ENCODE measurements at places on chromosomes 5 and 9. TPM values are rescaled to one million over a fixed set of nuclear protein-coding genes. Genes with fewer than 3 reads are reported as not detected.

Gene SPINK4
- total RNA-seq = not detected

Gene ANKRD55
- total RNA-seq = not detected

Gene C9orf43
- 1.9 TPM for total RNA-seq

Gene CCDC171
- total RNA-seq = 2.2 TPM

Gene SLC6A18
- not detected for total RNA-seq

Gene C5orf52
- total RNA-seq = not detected

Gene ANKRD31
- 0.33 TPM for total RNA-seq

Gene GRAMD2B
- total RNA-seq = 50.2 TPM

Gene PCDHGA10
- total RNA-seq = 7.8 TPM

Gene FOXD4
- not detected for total RNA-seq

Gene TMEM215
- not detected for total RNA-seq

Gene GRM6
- total RNA-seq = not detected

Gene TXNDC8
- total RNA-seq = not detected

DNA sequence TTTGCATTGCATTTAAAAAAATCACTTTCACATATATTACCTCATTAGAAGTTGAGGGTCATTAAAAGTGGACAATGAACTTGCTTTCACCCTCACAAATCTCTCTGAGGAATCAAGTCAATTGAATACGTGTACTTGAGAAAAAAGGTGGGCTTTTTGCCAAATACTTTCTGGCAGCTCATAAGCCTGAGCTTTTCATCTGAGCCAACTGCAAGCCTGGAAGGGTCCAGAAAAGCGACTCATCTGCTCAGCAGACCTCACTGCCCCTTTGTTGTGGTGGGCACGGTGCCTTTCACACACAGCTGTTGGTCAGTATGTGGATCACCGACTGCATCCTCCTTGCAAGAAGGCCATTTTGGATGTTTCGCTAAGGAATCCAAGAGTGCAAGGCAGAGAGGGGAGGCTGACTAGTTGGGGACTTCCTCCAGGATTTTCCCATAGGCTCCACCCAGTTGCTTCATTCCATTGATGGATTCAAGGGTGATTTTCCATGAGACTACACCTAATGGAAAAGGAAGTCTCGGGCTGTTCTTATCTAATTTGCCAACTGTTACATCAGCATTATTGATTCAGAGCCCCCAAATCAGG, 564.7 kb downstream of the PDE4D start:
- DNase-seq = peak; percentile 25

GRCh38 chr5:172943283-172943841, 15.9 kb upstream of the RPL26L1 start:
- DNase-seq = no peak

GRCh38 chr5:38600329-38601045, 44.0 kb upstream of the LIFR start:
- DNase-seq = peak; percentile 22

GRCh38 chr5:170903075-170903474, 41.3 kb downstream of the RANBP17 start:
- DNase-seq = no peak

DNA sequence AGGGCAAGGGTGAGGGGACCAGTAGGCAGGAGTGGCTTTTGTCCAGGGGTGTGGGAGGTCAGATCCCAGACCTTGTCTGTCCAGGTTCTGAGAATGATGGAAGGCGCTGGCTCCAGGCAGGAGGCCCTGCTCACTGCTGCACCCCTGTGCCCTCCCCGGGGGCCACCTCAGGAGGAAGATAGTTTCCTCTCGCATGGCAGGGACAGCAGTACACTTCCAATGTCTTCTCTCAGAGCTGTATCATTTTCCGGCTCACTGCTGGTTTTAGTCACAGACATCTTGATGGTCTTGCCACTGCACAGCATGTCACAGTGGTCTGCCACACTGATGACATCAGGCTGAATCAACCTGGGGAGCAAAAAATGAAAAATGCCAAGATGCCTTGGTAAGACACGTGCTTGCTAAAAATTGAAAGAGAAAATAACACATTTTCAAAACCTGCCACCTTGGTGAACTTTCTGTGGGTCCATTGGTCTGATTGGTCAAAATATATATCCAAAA, 3.3 kb upstream of the SLC6A3 start:
- DNase-seq = no peak

- no peak for DNase-seq
These were observed 30.0 kb upstream of the LPCAT1 start for GRCh38 chr5:1553539-1554409.

GRCh38 chr5:36073595-36074216, 7.0 kb upstream of the UGT3A2 start:
- no peak for DNase-seq

DNA sequence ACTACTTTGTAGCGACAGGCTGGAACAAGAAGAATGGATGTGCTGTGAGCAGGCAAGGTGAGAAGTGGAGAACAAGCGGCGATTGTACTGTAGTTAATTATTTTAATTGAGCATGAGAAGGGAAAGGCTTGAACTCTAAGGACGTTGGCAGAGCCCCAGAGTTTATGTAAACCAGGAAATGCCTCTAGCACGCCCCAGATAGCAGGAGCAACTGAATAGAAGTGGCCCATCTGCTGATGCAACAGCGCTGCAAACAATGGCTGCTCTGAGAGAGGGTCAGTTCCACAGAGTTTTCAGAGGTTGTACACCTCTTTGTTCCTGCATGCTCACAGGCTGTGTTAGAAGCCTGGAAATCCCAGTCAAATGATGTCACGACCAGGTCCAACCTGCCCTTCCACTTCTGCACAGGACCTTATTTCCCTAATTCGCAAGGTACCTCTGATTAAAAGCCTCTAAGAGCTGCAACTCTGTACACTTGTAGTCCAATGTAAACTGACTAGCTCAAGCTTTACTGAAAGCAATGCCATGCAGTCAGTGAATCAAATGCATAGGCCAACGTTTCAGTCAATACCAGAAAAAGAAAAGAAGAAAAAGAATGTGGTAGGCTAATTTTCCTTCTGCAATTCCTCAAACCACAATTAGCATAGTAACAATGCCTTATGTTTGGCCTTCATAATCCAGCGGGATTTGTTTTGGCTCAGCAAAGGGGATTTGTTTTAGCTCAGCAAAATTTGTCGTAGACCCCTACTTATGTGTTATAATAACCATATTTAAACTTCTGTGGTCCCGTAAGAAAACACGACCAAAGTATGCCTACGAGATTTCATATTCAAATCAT, 119.6 kb upstream of the RETREG1 start:
- peak; percentile 95 for DNase-seq

DNA sequence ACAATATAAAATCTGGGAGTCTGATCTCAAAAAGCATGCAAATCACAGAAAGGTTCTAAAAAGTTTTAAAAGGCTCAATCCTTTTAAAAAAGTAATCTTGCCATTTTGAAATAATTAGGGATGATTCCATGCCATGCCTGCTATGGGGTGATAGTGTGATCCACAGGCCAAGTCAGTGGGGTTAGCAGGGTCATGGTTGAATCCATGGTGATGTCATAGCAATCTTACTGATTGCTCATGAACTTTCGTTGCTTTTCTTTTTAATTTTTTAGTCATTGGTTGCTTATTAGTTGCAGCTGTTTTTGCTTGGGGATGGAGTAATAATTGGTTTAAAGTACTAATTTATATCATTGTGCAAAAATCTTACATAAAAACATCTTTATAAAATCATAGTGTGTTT, 485.0 kb downstream of the ENC1 start:
- DNase-seq = no peak

DNA sequence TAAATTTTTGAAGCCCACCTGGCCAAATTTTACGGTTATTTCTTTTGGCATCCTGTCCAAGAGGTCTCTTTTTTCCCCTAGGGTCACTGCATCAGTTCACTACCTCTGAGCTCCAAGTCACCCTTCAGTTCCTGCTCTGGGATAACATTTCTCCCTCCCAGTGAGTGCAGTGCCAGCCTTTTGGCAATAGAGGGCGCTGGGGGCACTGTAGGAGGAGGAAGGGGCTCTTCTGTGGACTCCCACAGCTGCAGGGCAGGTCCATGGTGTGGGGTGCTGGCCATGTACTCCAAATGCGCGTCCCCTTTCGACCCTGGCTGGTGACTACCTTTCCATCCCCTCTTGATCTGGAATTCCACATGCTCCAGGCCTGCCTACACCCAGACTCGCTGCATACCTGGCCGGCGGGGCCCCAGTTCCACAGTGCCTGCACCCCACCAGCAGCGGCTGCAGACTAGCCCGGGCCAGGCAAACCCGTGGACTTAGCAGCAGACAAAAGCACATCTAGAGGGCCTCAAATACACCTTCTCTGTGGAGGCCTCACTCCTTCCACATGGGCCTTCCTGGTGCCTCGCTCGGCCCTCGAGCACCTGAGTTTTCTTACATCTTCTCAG, 20.3 kb upstream of the NINJ1 start:
- DNase-seq = no peak

GRCh38 chr5:36763454-36763853, 113.1 kb upstream of the NIPBL start:
- no peak for DNase-seq

- no peak for DNase-seq
These were observed 69.4 kb downstream of the TLE1 start for GRCh38 chr9:81620002-81620390.

GRCh38 chr9:69861011-69861410, 40.4 kb downstream of the CFAP95 start:
- DNase-seq = no peak

GRCh38 chr9:92290785-92291429, 2.6 kb downstream of the IARS1 start:
- DNase-seq = no peak

- no peak for DNase-seq
These were observed 106.6 kb upstream of the DAP start for GRCh38 chr5:10867389-10868303.

- DNase-seq = no peak
These were observed 76.4 kb downstream of the TTLL11 start for GRCh38 chr9:122016744-122017143.

DNA sequence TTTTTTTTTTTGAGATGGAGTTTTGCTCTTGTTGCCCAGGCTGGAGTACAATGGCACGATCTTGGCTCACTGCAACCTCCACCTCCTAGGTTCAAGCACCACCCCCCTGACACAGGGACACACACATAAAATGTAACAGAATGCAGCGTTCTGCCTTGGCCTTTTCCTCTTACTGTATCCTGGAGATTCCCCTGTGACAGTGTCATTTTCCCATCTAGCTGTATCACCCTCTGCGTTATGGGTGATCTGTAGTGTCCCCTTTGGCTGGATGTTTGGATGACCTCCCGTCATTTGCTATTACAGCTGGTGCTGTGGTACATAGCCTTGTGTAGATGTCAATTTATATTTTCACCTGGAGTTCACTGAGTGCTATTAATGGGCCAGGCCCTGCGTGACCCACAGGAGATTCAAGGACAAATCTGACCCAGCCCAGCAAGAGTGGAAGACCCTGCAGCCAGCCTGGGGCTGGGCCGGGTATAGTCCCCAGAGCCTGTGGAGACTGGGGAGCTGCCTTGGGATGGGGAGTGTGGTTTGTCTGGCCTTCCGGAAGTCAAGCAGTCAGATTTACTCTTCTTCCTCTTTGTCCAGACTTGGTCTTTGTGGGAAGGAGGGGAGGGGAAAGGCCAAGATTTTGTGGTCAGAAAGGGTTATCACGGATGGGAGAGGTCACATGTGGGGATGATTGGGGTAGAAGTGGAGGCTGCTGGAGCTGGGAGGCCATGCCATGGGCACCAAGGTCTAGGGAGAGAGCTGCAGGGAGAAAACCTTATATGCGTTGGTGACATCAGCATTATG, 43.6 kb downstream of the ERGIC1 start:
- DNase-seq = no peak

DNA sequence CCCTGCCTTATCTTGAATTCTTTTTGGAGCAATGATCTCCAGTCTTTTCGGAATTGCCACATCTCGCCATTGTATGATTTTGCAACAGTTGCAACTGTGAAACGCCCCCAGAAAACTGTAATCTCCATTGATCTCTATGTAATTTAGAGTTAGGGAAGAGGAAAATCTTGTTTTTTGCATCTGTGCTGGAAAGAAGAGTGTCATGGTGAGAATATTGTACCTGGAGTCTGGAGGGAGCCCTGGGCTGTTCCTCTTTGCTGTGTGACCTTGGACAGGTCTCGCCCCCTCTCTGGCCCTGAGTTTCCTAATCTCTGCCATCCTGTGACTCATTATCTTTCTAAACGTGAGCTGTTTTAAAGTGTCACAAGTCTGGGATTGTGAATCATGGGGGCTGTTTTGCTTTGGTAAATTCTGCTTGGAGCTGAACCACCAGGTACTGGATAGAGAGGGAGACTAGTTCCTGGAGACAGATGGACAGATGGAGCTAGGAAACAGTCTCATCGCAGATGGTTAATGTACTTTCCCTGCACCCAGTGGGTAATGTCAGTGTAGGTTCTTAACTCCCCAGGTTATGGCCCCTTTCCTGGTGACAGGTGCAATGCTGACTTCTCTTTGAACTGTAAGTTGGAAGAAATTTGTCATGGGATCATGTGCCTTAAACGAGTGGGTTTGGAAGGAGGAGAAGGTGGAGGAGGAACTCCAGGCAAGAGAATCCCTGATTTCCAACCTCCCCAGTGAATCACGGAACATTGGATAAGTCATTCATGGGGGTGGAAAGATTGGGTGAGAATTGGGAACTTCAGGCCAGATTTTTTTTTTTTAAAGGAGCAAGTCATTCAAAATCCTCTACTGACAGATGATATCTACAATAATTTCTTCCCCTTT, 19.6 kb downstream of the PPARGC1B start:
- DNase-seq = peak; percentile 48

GRCh38 chr5:111699976-111700375, 57.0 kb downstream of the NREP start:
- DNase-seq = no peak

GRCh38 chr5:154544646-154545045, 66.6 kb upstream of the HAND1 start:
- no peak for DNase-seq

- DNase-seq = no peak
These were observed 430.1 kb upstream of the DAB2 start for GRCh38 chr5:39854771-39855410.

GRCh38 chr9:111527347-111527746, 2.4 kb downstream of the ZNF483 start:
- DNase-seq = peak; percentile 15

GRCh38 chr5:172443441-172444109, 10.8 kb downstream of the SH3PXD2B start:
- peak; percentile 88 for DNase-seq

DNA sequence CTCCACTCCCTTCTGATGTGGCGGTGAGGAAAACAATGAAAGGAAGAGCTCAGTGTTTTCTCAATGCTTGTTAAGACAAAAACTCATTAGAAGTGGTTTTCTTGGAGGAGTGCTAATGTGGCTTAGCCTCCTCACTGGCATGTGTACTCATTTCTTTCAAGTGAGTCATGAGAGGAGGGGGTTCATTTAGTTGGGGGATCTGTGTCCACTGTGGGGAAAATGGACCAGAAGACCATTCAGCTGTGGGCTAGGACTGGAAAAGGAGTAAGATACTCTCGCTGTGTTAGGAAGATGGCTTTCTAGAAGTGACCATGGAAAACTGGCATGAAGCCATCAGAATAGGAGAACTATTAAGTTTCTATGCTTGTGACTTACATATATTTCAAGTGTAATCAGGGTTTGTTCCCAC, 23.5 kb downstream of the KLF9 start:
- DNase-seq = no peak

- DNase-seq = no peak
These were observed 428 bp downstream of the C5orf52 start for GRCh38 chr5:157671592-157672330.

- DNase-seq = no peak
These were observed 31.2 kb upstream of the OTP start for GRCh38 chr5:77669677-77670076.

Measured in mammary epithelial cell (primary cell).